Hepatic stellate cell (primary cell): ENCODE measurements at places on chromosomes 16 and 17.

DNA sequence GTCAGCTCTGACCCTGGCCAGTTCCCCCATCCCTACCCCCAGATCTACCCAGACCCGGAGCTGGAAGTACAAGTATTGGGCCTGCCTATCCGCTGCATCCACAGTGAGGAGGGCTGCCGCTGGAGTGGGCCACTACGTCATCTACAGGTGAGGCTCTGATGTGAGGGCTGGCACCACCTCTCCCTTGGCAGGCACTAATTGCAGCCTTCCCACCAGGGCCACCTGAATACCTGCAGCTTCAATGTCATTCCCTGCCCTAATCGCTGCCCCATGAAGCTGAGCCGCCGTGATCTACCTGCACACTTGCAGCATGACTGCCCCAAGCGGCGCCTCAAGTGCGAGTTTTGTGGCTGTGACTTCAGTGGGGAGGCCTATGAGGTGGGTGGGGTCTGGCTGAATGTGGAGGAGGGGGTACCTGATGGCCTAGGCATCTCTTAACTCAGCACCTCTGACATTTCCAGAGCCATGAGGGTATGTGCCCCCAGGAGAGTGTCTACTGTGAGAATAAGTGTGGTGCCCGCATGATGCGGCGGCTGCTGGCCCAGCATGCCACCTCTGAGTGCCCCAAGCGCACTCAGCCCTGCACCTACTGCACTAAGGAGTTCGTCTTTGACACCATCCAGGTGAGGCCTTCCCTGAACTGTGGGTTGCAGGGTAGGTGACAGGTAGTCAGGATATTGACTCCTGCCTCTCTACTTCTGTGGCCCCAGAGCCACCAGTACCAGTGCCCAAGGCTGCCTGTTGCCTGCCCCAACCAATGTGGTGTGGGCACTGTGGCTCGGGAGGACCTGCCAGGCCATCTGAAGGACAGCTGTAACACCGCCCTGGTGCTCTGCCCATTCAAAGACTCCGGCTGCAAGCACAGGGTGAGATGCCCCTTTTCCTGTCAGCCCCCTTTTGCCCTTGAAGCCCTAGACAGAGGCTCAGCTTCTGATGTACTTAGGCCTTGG, 4.3 kb downstream of the TRAF4 start:
- no peak for DNase-seq

GRCh38 chr17:14331225-14331981, 30.5 kb downstream of the HS3ST3B1 start:
- no peak for DNase-seq

DNA sequence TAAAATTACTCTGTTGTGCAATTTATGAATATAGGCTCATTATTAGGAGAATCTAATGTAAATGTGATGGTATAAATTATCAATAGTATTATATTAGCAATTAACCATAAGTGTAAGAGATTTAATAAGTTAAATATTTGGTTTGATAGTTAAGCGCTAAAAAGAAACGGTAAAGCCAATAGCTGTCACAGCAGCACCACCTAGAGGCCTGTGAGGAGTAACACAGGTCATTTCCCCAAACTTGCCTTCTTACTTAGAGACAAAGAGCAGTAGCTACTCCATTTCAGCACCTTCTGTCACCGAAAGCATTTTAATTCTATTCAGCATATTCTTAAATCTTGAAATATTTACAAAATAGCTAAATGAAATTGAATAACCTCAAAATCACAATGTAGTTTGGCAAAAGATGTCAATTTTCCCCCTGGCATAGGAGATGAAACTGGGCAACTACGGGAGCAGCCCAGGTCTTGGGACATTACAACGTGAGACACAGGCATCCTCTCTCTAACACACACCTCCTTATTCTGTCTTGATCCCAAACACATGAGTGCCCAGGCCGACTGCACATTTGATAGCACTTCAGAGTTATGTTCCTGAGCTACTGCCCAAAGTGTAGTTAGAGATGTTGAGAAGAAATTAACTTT, 14.3 kb upstream of the DYNLRB2 start:
- peak; percentile 24 for DNase-seq

DNA sequence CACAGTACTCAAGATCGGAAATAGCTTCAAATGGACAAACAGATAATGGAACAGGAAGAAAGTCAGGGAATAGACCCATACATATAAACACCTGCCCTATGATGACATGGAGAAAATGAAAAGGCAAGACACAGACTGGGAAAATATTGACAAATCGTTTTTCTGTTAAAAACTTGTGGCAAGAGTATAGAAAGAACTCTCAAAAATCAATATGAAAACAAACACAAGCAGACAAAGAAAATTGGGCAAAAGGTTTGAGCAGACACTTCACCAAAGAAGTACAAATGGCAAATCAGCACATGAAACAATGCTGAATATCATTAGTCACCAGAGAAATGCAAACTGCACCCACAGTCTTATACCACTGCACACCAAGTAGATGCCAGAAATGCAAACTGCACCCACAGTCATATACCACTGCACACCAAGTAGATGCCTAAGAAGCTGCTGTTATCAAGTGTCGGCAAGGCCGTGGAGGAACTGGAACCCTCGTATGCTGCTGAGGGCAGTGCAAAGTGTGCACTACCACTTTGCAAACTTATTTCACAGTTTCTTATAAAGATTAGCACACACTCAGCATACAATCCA, 123.5 kb upstream of the CHMP6 start:
- DNase-seq, result no peak

DNA sequence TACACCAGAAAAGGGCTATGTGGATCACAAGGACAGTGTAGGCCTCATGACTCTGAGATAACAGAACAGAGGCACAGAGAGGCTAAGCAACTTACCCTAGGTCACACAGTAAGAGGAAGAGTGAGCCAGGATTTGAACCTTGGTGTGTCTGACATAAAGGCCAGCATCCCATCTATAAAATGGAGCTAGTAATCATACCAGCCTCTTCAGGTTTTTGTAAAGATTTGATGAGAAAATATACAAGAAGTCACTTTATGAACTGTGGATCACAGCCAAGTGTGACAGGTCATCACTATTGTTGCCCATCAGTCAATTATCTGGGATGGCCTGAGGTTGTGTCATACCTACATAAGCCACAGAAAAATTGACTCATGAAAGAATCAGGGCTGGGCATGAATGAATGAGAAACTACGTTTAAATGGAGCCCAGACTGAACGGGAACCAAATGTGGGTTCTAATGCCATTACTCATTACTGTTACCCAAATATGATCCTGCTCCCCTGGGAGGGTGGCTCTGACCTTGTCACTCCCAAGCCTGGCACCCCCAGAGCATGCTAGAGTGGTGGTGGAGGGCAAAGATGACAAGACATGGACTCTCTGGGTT, 21.0 kb downstream of the FBXO39 start:
- no peak for DNase-seq
